Activated CD4-positive, alpha-beta memory T cell treated with anti-CD3 and anti-CD28 coated beads, Interleukin-2, amount 10 ng/mL, durations not matched to agents 7 days and 5 days (primary cell): ENCODE measurements at places on chromosomes 16 and 17.

DNA sequence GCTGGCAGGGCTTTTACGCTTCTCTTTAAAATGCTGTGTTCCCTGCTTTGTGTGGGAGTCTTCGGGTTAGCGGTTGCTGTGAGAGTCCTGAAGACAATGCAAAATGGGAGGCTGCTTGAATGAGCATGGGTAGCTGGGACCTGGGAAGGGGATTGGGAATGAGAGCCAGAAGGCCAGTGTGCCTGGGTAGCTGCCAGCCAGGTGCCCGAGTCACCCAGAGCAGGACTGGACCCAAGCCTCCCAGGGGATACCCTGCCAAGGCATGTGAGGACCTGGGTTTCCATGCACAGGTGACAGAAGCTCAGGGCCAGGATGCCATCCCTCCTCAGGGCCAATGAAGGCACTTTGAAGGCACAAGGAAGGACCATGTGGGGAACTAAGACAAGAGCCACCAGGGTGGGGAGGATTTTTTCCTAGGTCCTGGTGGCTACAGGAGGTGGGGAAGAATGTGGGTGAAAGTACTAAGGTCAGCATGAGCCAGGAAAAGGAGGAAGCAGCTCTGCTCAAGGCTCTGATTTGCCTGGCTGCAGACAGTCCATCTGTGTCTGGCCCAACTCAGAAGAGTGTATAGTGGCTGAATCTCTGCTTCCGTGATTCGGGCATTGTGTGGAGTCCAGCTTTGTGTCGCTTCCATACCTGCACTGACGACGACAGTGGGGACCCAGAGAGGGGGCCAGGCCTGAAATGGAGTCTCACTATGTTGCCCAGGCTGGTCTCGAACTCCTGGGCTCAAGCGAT lies 20.5 kb downstream of the TMEM94 start:
- DNase-seq = no peak

DNA sequence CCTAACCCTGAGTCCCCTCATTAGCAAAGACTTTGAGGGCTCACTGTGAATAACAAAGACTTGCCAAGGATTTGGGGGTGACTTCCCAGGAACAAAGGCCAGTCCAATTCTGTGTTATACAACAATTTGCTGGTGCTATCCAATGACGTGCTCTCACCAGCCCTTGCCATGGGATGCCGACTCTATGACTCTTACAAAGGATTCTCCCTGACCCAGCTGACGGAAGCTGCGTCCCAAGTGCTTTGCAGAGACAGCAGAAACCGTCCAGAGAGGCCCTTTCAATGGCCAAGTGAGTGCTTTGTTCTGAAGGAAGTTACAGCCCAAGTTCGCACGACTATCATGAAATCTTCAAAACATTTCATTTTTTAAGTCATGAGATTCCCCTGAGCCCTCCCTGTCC lies 345.3 kb upstream of the TNRC6C start:
- no peak for DNase-seq

DNA sequence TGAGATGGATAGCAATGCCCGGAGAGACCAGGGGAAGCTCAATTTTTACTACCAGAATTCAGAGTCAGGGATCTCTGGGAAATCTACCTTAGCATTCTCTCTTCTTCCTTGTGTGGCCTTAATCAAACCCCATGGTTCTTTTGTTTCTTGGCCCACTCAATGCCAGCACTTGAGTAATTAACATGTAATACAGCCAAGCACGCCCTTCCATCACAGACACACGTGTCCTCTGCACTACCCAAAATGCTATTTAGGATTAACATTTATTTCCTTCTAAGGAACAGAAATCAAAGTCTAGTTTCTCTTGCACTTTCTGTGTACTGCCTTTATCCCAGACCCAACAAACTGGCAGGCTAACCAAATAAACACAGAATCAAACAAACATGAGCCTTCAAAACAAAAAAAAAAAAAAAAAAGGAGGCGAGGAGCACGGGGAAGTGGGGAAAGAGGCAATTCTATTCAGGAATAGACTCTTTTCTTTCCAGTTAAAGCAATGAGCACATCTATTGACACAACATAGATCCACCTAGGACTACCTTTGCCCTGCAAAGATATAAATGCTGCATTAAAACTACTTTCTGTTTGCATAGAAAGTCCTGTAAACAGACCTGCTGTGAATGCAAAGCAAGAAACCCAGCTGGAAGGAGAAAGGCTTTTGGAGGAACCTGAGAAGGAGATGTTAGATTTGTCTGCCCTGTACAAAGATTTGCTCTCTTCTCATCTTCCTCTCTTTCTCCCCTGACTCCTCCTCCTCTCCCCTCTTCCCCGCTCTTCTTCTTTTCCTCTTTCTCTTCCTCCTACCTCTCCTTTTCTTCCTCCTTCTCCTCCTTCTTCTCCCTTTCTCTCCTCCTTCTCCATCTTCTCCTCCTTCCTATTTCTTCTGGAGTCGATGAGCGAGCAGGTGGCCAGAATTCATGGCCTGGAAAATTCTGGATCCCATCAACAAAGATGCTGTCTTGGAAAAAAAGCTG lies 294.4 kb downstream of the NPIPA8 start:
- DNase-seq = no peak

DNA sequence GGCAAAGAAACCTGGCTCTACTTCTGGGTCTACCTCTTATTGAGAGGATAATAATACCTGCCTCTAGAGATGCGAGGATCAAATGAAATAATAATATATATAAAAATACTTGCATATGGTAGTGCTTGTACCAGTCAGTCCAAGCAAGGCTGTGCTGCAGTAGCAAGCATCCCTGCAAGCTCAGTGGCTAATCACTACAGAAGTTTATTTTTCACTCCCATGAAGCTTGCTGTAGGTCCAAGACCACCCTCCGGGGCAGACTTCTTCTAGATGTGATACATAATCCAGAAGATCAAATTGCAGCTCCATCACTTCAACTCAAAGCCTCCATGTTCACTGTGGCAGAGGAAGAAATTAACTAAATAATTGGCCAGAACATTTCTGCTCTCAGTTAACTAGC lies 48.9 kb upstream of the NKD1 start:
- DNase-seq = peak; percentile 3

- DNase-seq = no peak
Observed at GRCh38 chr16:17257426-17258023, 213.2 kb downstream of the XYLT1 start.
